ENCODE measurements at places on chromosomes 7 and 10.

DNA sequence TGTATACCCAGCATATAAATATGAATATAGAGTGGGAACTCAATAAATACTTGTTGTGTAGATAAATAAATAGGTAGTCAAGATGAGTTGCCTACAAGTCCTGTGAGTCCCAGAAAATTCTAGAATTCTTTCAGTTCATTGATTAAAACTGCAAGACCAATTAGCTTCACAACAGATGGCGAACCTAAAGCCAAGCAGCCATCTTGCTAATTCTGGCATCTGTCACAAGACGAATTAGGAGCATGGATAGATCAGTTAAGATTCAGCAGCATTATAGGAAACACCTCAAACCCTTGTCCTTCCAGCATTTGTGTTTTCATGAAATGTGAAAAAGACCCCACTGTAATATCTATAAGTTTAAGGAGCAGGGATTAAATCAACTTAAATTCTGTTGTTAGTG is 552.7 kb downstream of the MAGI2 start:
- no peak for DNase-seq

- DNase-seq, result no peak
Measured at GRCh38 chr7:30348083-30348560, 63.7 kb downstream of the ZNRF2 start.

DNA sequence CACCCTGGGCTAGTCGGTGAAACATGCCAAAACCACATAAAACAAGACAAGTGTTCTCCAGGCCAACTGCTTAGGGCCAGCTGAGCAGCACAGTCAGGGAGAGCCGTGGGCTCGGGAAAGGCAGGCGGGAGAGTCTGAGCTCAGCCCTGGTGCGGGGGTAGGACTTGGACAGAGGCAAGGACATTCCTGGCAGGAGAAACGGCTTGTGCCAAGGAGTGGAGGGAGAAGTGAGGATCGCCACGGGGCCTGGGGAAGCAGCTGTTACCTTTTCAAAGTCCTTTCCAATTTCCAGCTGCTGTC is 4.2 kb downstream of the ELN start:
- DNase-seq, result no peak

DNA sequence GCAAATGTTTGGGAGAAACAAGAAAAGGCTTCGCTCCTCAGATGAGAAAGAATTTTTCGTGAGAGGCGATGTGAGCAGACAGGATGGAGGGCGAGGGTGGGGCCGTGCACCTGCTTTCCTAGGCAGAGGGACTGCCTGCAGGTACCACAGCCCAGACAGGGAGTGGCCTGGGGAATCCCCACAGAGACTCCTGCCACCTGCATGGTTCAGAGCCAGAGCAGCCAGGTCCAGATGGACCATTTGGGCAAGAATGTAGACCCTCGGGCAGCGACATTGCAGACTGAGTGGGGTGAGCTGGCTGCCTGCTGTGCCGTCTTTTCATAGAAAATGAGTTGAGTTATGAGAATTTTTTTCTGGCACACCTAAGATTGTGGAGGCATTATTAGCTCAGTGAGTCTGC is 216.8 kb downstream of the SNX10 start:
- DNase-seq, result no peak

- DNase-seq, result no peak
Measured at GRCh38 chr7:43700059-43700501, 29.2 kb downstream of the COA1 start.

- no peak for DNase-seq
Measured at GRCh38 chr10:124918191-124918830, 23.6 kb upstream of the ZRANB1 start.

- no peak for DNase-seq
Measured at GRCh38 chr7:108347616-108348015, 108.6 kb downstream of the NRCAM start.

GRCh38 chr7:70696201-70696754 is 435.7 kb upstream of the GALNT17 start:
- no peak for DNase-seq

DNA sequence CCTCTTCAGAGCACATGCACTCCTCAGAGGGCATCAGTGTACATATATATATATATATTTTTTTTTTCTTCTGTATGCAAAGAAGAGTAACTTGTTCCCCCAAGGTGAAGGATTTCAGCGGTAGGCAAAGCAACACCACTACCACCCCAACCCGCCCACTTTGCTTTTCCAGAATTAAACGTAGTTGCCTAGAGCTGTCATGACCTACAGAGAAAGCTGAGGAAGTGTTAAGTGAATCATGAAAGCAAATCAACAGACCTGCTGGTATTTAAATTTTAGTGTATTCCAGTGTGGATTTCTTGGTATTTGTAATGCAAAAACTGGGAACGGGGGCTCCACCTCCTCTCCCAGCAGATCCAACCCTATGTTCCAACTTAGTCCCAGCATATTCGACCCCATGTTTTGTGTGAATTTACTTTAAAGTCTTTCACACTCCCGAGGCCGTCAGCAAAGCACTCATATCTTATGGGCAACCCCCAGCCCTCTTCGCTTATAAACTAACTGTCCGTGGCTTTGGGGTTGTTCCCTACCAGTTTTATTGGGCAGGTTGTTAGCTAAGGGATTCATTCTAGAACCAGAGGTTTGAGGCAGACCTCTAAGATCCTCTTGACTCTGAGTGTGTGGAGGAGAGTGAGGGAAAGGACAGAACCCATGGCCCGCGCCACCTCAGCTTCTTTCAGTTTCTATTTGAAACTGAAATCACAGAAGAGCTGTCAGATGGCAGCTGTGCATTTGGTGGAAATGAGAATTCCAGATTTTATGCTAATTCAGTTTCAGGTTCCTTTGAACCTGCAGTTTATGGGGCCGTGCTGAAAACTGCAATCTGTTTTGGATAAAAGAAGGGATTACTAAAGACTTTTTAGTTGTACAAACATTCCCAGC is 450.2 kb upstream of the GALNT17 start:
- no peak for DNase-seq

GRCh38 chr7:131816391-131817007 is 260.1 kb upstream of the PODXL start:
- DNase-seq, result no peak

DNA sequence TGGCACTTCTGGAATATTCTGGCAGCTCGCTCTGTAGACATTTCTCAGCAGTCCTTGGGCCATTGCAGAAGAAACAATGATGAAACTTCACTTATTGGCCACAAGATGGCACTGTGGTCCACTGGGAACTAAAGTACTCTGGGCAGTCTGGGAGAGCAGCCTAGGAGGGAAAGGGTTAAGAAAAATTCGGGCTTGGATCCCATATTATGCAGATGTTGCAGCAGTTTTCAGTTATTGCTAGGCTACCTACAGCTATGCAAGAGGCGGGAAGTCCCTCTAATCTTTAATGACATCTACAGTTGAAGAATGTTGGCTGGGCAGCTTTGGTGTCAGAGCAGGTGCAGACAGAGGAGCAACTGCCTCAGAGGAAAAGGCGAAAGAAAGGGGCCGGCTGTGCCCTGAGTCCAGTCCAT is 201.7 kb upstream of the PRSS58 start:
- no peak for DNase-seq

DNA sequence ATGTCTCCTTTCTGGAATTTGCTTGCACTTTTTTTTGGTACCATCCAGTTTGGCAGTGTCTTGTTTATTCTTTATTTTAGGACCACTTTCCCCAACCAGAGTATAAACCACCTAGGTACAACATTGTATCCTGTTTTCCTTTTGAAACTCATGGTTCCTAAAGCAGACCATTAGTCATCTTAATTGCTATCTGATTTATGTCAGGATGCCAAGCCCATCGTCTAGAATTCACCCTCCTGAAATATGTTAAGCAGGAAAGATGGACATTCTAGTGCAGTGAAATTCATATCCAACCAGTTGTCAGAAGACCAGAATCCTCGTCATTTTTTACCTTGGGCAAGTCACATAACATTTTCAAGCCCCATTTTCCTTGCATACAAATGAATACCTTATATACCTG is 223.6 kb upstream of the KMT2E start:
- DNase-seq, result no peak

DNA sequence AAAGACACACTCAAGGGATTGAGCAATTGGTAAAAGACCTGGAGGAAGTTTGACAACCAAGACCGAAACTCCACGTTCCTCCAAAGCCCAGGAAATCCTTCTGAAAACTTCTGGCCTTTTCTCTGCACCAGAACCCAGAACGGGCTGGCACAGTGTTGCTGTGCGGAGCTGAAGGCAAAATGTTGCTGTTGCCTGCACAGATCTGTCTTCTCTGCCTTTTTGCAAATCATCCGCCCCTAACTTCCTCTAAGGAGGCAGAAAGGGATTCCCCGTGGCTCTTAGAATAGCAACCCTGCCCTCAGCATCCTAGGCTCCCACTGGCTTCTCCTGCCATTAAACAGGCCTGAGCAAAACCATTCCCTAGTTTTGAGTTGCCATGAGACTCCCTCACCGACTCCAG is 44.9 kb downstream of the FIGNL1 start:
- no peak for DNase-seq

- no peak for DNase-seq
Measured at GRCh38 chr7:130381468-130382312, 1.4 kb downstream of the CPA1 start.

- no peak for DNase-seq
Measured at GRCh38 chr7:116545411-116545993, 20.7 kb downstream of the CAV1 start.

GRCh38 chr10:95356190-95356955 is 65.6 kb upstream of the PDLIM1 start:
- no peak for DNase-seq

DNA sequence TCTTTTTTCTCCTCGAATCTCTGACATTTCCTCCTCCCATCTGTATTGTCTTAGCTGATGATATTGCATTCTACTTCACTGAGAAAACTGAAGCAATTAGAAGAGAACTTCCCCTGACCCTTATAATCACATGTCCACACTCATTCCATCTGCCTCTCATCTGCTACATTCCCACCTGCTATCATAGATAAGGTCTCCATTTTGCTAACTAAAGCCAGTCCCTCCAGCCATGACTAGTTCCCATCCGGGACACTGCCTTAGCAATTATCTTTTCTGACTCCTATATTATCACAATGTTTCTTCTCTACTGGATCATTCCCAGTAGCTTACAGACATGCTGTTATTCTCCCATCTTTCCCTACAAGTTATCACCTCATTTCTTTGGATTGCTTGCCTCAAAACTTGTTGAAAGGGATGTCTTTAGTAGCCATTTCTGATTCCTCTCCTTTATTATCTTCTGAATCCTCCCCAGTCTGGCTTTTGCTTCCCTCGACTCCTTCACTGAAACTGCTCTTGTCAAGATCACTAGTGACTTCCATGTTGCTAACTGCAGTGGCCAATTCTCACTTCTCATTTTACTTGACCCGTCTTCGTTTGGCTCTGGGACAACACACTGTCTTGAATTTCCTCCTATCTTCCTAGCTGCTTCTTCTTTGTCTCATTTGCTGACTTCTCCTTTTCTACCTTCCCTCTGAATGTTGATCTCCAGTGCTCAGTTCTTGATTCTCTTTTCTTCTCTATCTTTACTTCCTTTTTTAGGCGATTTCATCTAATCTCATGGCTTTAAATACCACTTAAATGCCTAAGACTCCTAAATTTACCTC is 35.9 kb downstream of the FZD1 start:
- DNase-seq, result no peak

- DNase-seq, result no peak
Measured at GRCh38 chr10:24643679-24644209, 79.9 kb downstream of the ARHGAP21 start.

DNA sequence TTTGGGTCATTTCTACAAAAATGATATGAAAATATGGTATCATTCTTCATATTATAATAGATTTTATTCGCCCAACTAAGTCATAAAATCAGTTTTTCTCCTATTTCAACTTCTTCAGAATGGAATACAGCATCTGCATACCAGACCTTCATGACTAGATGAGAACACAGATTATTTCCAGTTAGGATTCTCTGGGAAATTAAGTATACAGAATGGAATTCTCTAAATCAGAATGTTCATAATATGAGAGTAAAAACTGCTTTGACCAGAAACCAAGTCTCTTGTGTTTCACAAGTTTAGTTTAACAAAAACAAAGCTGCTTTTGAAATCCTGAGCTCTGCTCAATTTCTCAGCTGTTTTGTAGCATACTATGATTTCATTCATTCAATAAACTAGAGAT is 160.3 kb upstream of the SEMA3A start:
- DNase-seq, result no peak

DNA sequence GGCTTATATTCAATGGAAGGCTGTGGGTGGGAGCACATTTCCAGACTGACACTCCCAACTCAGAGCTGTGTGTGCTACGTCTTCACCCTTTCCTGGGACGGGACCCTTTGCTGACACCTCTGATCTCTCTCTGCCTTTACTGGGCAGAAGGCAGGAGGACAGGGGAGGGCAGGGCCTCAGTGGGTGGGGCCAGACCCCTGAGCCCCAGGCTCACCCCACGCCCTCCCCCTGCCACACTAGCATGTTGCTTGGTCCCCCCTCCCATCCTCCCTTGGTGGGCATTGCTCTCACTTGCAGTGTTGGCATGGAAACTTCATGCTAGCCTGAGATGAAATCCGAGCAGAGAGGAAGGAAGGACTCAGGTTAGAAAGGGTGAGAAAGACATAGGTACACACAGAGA is 18.4 kb downstream of the TMEM273 start:
- DNase-seq, result no peak

DNA sequence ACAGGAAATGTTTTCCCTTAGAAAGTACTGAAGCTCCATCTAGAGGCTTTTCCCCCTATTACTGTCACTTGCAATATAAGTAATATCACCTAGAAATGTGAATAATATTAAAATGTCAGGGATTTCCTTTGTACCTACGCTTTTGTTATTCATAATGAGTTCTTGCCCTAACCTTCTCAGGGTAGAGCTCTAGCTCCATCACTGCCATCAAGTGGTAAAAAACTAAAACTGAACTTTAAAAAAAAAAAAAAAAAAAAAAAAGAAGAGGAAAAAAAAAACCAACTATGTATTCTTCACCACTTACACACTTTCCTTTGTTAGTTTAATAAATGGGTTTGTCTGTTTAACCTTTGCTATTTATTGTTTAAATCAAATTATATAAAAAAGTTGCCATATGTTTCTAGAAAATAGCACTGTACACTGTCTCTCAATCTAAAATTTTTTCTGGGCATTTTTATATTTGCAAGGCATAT is 49.9 kb downstream of the DNAJC1 start:
- no peak for DNase-seq

- no peak for DNase-seq
Measured at GRCh38 chr10:84375011-84375410, 46.6 kb downstream of the CCSER2 start.

DNA sequence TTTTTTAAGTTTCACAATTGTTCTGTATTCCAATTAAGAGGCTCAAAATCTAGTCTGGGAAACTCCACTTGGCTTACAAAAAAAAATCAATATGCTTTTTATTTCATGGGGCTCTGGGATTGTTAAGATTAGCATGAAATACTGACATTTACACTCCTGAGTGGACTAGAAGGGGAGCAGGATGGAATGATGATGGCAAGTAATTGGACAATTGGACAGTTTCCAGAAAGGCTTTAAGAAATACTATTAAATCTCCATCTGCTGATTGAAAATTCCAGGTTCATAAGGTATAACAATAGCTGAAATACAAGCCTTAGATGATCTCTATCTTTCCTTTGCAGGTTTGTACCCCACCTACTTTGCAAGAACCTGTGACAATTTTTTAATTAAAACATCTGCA is 184.4 kb downstream of the LRRTM3 start:
- no peak for DNase-seq
